Suprapubic skin (tissue), 4 donors: ENCODE measurements at places on chromosomes 5 and 9.

DNA sequence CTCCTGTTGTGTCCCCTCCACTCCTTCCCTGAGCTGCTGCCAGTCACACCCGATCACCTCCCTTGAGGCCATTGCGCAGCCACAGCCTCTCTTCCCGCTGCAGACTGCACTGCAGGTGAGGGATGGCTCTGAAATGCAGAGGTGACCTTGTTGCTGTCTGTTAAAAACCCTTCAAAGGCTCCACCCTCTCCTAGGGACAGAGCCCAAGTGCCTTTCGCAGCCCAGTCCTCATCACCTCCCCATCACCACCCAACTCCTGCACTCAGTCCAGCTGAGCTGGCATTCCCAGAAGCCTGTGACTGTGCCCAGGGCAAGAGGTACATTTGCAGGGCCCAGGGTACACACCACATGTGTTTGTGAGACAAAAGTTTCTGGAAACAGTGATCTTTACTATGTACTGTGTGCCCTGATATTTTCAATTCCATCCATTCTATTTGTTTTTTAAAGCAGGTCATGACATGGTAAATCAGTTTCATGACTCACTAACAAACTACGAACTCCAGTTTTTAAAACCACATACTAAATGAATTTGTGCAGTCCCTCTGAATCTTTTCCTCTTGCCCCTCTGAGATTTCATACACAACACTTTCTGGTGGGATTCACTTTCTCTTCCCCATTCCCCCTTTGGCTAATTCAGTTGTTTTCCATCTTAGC lies 73.0 kb upstream of the SPOCK1 start:
- H3K4me1 ChIP-seq = peaks cover under 1% of the 10 kb centered on the region
- H3K27me3 ChIP-seq = peaks cover 5% of the 10 kb centered on the region
- no peak overlapping the region for H3K27ac ChIP-seq
- no peak for DNase-seq

- DNase-seq = no peak
- peaks cover 19% of the 10 kb centered on the region for H3K4me1 ChIP-seq
- H3K36me3 ChIP-seq = no peaks in the 10 kb centered on the region
- H3K4me3 ChIP-seq = no peak overlapping the region
- H3K27ac ChIP-seq = no peak overlapping the region
Measured at GRCh38 chr9:126207256-126207655, 119.4 kb upstream of the MVB12B start.

GRCh38 chr9:80085668-80086067 lies 513.9 kb downstream of the TLE4 start:
- no peak overlapping the region for H3K27ac ChIP-seq
- no peak for DNase-seq
- no peaks in the 10 kb centered on the region for H3K36me3 ChIP-seq
- H3K4me3 ChIP-seq = no peak overlapping the region

- no peaks in the 10 kb centered on the region for H3K36me3 ChIP-seq
- H3K27me3 ChIP-seq = no peaks in the 10 kb centered on the region
- H3K27ac ChIP-seq = no peak overlapping the region
- no peak for DNase-seq
- no peak overlapping the region for H3K4me3 ChIP-seq
- H3K4me1 ChIP-seq = no peaks in the 10 kb centered on the region
Measured at GRCh38 chr5:130605234-130605633, 559.8 kb downstream of the HINT1 start.

DNA sequence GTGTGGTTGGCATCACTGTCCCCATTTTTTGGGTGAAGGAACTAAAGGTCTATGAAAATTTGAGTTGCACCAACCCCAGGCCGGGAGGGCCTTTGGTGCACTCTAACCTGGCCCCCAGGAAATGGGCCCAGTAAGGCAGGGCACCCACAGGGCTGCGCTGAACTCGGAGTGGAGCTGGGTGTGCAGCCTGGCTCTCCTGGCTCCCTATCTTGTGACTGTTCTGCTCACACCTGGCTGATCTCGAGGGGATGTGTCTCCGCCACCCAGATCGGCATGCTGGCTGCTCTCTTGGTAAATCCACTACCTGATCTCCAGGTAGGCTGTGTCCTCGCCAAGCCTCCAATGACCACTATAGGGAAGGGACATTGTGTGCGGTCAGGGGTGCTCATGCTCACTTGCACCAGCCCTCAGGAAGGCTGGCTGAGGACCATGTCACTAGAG lies 259.8 kb downstream of the NSG2 start:
- H3K27me3 ChIP-seq = peaks cover 23% of the 10 kb centered on the region
- H3K4me1 ChIP-seq = no peaks in the 10 kb centered on the region
- no peaks in the 10 kb centered on the region for H3K36me3 ChIP-seq
- no peak overlapping the region for H3K27ac ChIP-seq
- DNase-seq = no peak
- no peak overlapping the region for H3K4me3 ChIP-seq
